ENCODE measurements at places on chromosomes 6 and 20.
A peak's percentile ranks its signal among the peaks of the same experiment; 100 is the strongest.

- no peak for DNase-seq
Measured at GRCh38 chr6:104526376-104526775, 333.3 kb downstream of the HACE1 start.

GRCh38 chr6:114087496-114087895, 116.5 kb upstream of the HDAC2 start:
- DNase-seq, result no peak

DNA sequence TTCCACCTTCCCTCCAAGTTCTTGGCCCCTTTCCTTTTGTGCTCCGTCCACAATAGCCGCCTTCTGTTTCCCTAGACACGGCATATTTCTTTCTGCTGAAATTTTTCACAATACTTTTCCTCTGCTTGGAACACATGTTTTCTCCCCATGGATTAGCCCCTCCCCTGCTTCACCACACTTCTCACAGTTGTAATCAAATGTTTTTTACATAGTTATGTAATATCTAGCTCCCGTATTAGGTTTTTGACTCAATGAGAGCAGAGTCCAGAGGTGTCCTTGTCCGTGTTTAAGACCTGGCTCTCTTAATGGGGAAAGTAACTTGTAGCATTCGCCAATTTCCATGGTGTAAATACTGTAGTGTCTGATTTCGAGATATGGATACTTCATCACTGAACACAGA, 34.7 kb downstream of the PLCB1 start:
- DNase-seq, result no peak

DNA sequence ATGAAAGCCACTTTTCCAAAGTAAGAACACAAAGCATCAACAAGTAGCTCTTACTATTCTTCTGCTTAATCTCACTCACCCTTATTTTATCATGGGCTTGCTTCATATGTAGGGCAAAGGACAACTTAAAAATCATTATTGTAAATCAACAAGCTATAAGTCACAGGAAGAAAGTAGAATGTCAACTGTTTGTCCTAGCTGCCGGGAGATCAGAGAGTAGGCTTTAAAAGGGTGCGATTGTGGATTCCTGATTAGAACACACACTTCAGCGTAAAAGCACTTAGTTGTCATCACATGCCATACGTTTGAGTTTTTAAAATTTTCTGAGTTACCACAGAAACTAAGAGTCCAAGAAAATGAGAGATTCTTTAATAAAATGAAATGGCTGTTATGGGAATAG, 44.4 kb upstream of the NHSL1 start:
- DNase-seq, result no peak

GRCh38 chr6:168163096-168163731, 84.2 kb upstream of the FRMD1 start:
- DNase-seq, result no peak

- DNase-seq, result peak; percentile 66
Measured at GRCh38 chr20:41279546-41280225, 37.8 kb downstream of the ZHX3 start.

- no peak for DNase-seq
Measured at GRCh38 chr20:31836853-31837608, 8.4 kb downstream of the FOXS1 start.

- DNase-seq, result no peak
Measured at GRCh38 chr6:25659633-25660368, 7.8 kb downstream of the SCGN start.

GRCh38 chr6:113464536-113464935, 392.6 kb upstream of the MARCKS start:
- no peak for DNase-seq

DNA sequence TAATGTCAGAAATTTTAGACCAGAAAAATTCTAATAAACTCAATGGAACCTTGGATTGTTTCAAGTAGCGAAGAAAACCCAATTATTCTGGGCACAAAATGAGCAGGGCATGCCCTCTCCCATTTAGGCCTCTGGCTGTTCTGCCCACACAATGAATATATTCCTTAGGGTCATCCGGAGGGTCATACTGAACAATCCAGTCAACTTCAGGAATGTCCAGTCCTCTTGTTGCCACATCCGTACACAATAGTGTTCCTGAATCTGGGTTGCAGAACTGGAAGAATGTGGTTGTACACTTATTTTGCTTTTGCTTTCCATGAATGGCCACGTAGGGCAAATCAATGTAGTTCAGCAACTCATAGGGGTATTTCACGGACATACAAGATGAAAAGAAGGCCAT, 23.4 kb upstream of the RNF144B start:
- DNase-seq, result no peak

- DNase-seq, result no peak
Measured at GRCh38 chr20:32845786-32846185, 12.9 kb upstream of the EFCAB8 start.

DNA sequence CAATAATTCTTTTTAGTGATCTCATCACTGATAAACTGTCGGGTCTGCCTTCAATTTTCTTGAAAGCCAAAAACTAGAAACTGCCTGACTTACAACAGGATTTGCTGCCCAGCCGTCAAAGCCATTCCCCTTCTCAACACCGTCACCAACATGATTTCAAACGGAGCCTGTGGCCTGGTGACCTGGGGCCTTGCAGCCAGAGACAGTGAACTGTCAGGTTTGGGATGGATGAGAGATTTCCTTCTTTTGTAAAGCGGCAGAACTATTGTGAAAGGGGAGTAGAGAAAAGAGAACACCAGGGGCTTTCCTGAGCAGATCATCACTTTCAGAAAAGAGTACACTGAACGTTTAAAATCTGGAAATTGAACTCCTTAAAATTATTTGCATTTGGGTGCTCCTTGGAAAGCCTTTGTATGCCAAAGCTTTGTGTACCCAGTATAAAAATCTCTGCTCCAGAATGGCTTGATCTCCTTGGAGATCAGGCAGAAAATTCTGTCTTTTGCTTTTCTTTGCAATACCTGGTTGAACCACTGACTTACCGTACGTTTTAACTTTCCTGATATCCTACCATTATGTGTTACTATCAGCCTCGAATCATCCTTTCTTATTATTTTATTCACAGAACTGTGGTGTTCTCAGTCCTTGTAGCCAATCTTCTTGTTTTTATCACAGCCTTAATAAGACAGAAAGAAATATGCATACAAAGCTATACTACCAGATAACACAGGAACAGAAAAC, 125.2 kb downstream of the PACRG start:
- DNase-seq, result no peak

DNA sequence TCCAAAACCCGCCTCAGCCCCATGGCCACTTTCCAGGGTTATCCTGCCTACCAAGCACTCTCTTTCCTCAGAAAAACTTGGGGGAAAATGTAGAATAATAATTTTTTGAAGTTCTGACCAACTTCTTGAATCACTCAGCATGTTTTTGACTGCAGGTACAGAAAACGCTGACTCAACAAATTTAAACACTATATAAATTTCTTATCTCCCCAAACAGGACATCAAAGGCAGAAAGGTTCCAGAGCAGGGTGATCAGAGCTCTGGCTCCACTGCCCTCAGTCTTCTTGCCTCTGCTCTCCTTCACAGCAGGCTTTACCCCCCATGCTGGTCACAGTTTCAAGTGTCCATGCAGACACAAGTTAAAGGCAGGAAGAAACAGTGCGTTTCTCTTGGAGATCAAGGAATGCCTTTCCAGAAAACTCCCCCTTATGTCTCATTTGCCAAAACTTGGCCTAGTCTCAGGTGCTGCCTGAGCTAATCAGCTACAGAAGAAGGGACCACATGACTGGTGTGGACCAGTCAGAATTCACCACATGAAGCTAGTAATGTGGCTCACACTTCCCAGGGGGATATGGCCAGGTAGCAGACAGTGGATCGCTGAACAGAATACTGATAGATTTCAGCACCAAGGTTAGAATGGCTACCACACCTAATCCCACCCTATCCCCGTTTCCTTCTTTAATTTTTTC, 24.4 kb upstream of the SLC17A3 start:
- DNase-seq, result no peak

GRCh38 chr6:15658181-15658744, 4.6 kb downstream of the DTNBP1 start:
- peak; percentile 41 for DNase-seq

DNA sequence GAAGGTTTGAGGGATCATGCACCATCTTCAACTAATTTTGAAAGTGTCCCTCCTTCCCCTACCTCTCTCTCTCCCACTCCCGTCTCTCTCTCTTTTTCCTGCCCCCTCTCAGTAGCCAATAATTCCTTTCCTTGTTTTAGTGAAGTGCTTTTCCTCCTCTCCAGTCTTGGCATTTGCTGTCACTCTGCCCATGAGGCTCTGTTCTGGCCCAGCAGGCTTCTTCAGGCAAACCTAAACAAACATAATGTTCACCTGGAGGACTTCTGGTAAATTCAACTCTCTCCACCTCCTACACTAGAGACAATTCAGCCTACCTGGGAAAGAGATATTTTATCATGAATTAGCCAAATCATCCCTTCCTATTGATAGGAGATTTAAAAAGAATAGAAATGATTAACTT, 320.4 kb upstream of the RNF24 start:
- no peak for DNase-seq

DNA sequence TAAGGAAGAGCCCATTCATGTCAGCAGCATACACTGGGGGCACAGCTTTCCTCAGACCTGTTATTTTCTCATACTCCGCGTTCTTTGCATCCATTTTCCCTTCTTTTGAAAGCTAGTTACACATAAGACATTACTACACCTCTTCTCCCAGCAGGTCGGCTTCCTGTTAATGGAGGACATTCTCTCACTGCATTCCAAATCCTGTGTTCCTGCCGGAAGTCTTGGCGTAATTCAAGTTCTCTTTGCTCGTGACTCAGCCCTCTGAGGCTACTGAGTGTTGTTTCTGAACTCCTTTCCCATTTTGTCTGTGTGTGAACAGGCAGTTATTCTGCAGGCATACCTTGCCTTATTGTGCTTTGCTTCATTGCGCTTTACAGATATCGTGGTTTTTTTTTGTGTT, 97.5 kb upstream of the ZBTB24 start:
- no peak for DNase-seq

DNA sequence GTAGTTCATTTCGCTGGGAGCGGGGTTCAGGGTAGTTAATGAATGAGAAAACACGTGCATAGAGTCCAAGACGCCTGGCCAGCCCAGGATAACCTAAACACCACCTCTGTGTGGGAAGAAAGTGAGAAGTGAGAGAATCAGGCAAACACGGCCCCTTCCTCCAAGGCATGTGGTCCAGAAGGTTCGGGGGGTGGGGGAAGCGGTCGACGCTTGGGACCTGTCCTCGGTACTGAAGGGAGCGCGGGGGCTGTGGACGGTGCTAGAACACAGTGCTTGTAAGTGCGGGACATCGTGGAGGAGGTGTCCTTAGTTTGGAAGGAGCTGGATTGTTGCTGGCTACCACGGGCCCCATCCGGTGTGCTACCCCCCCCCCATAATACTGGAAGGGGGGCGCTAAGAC, 1.7 kb upstream of the VSTM2L start:
- no peak for DNase-seq

- no peak for DNase-seq
Measured at GRCh38 chr20:37539424-37539823, 11.7 kb upstream of the BLCAP start.

DNA sequence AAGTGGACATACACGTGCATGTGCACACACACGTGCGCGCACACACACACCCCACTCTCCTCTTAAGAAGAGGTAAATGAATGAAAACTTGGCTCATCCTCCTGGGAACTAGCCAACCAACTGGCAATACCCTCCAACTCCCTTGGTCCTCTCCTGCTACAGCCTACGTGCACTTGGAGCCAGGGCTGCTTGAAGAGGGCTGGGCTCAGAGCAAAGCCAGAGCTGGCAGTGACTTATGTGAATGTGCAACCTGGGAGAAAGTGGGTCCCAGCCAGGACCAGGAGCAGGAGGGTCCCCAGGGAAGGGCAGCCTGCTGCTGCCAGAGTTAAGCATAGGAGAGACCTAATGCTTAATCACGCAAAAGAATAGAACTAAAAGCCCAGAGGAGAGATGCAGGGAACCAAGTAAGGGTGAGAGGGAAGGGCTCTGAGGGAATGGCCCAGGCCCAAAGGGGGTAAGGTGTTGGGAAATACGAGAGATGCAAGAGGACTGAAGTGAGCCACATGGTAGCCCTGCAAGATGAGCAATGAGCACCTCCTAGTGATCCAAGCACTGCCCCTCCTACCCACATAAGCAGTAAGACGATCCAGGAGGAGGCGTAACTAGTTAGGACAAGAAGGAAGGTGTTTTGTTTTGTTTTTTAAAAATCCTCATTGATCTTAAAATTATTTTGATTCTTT, 24.7 kb downstream of the TRAF3IP2 start:
- DNase-seq, result peak; percentile 55

DNA sequence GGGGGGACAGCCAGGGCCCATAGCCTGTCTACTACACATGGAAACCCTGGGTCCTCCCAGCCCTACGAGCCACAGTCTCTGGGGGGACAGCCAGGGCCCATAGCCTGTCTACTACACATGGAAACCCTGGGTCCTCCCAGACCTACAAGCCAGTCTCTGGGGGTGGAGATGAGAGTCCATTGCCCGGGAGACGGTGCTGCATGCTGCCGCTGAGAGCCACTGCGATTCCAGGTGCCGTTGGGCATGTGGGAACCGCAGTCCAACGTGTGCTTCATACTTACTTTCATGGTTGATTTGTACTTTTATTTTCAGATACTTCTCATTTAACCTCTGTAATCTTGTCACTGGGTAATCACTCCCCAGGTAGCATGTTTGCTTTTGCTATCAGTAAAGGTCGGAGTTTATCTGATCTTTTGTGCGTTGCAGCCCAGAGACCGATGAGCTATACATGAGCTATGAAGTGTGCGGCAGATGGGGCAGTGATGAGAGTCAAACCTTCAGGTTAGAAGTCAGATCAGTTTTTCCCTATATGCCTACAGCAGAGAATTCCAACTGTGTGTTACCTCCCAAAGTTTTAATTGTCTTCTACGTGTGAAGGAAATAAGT, 58.2 kb downstream of the SMOC2 start:
- no peak for DNase-seq

DNA sequence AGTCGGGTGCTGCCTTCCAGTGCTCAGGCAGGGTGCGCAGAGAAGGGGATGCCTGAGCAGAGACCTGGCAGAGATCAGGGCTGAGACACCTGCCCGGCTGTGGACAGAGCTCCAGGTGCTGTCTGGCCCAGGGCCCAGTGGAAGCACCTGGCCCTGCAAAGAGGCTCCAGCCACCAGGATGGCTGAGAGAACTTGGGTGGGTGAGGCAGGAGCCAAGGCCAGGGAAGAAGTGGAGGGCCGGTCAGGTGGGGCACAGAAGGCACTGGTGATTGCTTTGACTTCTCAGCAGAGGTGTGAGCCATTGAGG, 31.2 kb downstream of the PNLDC1 start:
- no peak for DNase-seq

DNA sequence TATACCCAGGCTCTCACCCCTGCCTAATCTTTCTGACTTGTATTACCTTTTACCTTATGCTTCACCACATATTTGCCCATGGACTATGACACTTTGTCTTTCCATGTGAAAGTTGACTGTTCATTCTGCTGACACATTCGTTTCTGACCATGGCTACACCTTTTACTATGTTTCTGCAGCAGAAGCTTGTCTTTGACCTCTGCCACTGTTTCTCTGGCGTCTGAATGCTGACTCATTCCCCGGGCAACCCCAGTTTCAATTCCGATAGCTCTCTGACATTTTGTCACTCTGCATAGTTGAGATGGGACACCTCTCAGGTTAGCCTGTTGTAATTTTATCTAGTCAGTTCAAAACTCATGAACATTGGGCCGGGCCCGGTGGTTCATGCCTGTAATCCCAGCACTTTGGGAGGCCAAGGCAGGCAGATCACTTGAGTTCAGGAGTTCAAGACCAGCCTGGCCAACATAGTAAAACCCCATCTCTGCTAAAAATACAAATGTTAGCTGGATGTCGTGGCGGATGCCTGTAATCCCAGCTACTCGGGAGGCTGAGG, 50.7 kb downstream of the SLC26A8 start:
- DNase-seq, result peak; percentile 23
